NCI-H510A (cell line): ENCODE measurements at places on chromosomes 6 and 20.

GRCh38 chr20:56733967-56734366, 104.9 kb downstream of the TFAP2C start:
- no peak for DNase-seq

DNA sequence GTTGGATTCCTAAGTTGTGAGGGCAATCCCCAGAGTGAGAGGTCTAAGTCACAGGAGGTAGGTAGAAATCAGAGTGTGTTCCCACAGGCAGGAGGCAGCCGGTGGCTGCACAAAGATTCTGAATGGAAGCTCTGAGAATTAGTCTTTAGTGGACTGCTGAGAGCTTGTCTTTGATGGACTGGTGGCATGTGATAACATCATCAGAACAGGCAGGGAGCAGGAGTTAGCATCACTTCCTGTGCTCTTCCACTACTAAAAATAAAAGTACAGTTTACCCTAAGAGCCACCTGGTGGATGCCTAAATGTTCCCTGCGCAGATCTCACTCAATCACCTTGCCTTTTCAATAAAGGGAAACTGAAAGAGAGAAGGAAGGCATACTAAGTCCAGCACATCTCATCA, 294.6 kb upstream of the POU3F2 start:
- DNase-seq: no peak

- DNase-seq: no peak
These were observed 230.0 kb upstream of the BTBD3 start for GRCh38 chr20:11687546-11688292.

GRCh38 chr20:41029150-41029901, 704 bp downstream of the TOP1 start:
- no peak for DNase-seq

- DNase-seq: no peak
These were observed 71.6 kb downstream of the CHD6 start for GRCh38 chr20:41546535-41546934.

- no peak for DNase-seq
These were observed 6.0 kb downstream of the TOMM34 start for GRCh38 chr20:44954211-44954610.

DNA sequence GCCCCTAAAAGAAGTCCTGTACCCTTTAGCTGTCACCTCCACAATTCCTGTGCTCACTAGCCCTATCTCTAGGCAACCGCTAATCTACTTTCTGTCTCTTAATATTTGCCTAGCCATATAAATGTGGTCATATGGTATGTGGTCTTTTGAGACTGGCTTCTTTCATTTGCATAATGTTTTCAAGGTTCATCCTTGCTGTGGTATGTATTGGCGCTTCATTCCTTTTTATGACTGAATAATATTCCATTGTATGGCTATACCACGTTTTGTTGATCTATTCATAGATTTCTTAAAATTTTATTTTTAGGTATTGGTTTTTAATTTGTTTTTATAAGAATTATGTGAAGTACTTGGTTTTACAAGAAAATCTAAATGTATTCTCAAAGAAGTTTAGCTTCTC, 70.0 kb downstream of the MAP3K4 start:
- no peak for DNase-seq

DNA sequence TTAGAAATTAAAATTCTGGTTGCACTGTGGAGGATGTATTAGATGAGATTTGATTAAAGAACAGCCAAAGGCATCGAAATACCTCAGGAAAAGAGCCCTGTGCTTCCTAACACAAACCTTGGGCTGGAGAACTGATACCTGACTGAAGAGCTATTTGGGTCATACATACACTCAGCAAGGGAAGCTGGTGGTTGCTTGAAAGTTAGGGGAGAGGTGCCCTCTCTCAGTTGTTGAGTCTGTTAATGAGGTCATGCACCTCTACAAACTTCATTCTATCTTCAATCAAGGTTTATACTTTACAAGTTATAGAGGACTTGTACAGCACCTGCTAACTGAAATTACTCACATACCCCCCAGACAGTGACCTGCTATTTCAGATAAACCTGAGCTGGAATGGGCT, 25.5 kb downstream of the FAM184A start:
- DNase-seq: no peak

DNA sequence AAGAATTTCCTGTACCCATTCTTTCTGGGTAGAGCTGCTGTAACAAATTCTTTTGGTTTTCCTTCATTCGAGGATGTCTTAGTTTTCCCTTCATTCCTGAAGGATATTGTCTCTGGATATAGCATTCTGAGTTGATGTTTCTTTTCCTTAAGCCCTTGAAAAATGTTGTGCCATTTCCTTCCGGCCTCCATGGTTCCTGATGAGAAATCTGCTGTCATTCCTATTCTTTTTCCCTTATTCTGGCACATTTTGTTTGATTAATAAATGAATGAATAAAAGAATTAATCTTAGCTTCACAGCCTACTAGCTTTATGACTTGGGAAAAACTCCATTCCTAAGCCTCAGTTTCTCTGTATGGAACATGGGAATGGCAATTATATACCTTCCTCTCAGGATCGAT, 173.1 kb downstream of the EYA2 start:
- no peak for DNase-seq

DNA sequence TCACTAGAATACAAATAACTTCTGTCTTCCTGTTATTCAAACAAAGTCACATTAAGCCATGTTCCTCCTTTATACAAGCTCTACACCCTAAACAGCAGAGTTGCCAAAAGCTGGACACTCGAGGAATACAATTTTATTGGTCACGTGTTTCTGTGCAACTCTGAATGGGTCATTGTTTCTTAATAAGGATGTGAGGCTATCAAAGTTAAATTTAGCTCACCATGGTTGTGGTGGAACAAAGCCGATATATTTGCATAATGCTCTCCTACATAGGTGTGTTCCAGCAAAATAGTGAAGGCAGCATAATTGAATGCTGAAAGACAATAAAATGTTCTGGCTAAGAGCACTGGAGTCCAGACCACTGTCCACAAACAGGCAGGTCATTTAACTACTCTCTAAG, 36.9 kb upstream of the CD2AP start:
- DNase-seq: no peak

DNA sequence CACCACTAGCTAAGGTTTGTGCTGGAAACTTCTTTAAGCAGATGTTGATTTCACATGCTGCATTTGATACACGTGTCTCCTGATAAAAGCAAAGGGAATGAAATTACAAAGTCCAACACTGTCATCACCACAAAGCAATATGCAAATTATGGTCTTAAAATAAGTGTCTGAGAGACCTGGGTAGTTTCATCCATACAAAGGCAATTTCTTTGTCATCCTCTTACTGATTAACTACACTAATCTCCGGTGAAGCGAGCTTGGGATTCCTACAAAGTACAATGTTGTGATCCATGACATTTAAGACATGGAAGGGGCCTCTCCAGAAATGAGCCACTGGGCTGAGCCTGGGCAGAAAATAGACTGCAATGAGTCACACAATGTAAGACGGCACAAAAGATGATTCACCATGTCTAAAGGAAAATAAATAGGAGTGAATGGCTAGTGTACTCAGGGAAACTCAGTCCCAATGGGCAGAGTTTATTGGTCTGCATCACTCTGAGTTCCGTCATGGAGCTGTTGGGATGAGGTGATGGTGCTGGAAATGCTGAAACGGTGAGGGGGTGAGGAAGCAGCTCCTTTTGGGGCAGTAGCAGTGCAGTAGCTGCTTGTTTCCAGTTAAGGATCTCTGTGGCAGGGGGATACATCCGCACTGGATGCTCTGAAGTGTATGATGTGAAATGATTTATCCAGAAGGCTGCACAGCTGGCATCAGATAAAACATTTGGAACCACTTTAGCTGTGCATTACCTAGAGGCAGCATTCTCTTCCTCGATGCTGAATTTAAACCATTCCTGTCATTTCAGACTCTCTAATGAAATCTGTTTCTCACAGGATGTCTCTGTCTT, 103.3 kb downstream of the IBTK start:
- DNase-seq: no peak

- DNase-seq: no peak
These were observed 121.1 kb downstream of the GMDS start for GRCh38 chr6:2124260-2124709.

DNA sequence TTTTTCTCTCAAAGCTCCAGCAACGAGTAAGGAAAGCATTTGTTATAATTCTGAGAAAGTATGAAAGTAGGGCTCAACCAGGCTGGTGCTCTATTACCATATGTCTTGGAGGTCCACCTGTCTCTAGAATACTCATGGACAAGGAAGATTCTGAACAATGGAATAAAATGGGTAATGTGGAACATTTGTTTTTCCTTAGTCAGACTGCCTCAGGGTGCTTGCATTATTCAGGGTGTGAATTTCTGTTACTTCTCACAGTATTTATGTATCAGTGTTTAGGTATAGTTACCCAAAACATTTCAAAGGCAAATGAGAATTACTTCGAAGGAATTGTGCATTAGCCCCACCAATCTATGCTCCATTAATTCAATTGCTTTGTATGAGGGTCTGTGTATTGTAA, 586.2 kb upstream of the CITED2 start:
- DNase-seq: no peak

DNA sequence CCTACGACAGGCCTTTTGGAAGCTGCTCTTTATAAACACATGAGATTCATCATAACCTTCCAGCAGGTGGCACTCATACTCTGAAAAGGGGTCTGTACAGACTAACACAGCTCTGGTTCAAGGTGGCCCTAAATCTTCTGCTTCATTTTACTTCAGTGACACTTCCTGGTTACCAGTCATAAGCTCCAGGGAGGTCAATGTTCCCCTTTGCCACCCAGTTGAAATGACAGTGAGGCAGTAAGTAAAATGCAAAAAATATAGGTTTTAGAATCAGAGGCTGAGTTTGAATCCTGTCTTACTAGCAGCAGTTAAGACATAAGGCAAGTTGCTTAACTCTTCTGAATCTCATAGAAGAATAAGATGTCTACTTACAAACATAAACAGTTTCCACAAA, 132.8 kb downstream of the CDK19 start:
- DNase-seq: no peak

DNA sequence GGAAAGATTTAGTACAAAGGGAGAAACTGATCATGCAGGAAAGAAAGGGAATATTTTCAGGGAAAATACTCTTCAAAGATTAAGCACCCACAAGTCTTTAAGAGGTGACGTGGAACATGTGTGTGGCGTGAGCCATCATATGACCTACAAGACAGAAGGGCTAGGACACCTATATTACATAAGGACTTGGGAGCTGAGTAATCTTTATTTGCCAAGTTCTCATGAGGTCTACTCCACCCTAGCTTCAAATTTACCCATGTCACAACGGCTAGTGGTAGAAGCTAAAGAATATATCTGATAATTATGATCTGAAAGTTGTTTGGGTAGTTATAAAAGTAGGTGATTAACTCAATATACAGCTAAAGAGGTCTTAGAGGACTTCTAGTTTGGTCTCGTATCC, 167.8 kb downstream of the GJA10 start:
- DNase-seq: no peak

DNA sequence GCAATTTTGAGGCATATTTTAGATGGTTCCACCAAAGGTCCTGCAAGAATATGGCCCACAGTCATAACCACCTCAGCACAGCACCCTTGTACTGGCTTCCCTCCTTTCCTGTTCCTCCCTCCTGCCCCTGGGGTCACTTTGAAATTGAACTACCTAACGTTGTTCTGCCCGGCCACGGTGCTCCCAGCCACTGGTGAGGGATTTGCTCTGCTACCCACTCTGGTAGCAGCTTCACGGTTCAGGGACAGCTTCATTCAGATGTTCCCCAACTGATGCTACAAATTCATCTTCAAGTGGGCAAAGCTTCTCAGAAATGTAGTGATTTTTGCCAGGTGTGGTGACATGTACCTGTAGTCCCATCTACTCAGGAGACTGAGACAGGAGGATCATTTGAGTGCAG, 7.9 kb upstream of the NELFCD start:
- no peak for DNase-seq

GRCh38 chr6:49328051-49328744, 134.9 kb downstream of the MMUT start:
- no peak for DNase-seq

- no peak for DNase-seq
These were observed 318.6 kb upstream of the PTCHD4 start for GRCh38 chr6:48429610-48430009.
